ENCODE measurements at places on chromosomes 7 and 10.

- no peak for DNase-seq
These were observed 41.0 kb downstream of the SNX10 start for GRCh38 chr7:26332698-26333097.

GRCh38 chr7:129896568-129897382 is 56.0 kb downstream of the UBE2H start:
- DNase-seq, result no peak

- no peak for DNase-seq
These were observed 45.6 kb downstream of the PDGFA start for GRCh38 chr7:473870-474604.

- DNase-seq, result no peak
These were observed 15.9 kb downstream of the CAMK2B start for GRCh38 chr7:44309271-44310091.

DNA sequence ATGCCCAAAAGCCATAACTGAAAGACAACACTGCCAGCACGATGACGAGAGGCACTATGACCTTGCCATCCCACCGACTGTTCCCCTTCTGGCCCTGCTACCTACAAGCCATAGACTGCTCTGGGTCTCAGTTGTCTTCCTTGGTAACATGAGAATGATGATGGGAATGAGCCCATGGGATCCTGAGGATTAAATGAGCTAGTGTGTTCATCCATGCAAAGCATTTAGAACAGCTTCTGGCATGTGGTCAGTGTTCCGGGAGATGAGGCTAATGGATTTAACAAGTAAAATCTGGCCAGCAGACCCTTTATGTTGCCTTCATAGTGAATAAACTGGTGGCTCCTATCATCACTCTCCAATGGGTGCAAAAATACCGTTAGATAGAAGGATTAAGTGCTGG is 62.4 kb upstream of the WDR11 start:
- no peak for DNase-seq

GRCh38 chr7:80825499-80825898 is 93.4 kb downstream of the SEMA3C start:
- DNase-seq, result no peak

DNA sequence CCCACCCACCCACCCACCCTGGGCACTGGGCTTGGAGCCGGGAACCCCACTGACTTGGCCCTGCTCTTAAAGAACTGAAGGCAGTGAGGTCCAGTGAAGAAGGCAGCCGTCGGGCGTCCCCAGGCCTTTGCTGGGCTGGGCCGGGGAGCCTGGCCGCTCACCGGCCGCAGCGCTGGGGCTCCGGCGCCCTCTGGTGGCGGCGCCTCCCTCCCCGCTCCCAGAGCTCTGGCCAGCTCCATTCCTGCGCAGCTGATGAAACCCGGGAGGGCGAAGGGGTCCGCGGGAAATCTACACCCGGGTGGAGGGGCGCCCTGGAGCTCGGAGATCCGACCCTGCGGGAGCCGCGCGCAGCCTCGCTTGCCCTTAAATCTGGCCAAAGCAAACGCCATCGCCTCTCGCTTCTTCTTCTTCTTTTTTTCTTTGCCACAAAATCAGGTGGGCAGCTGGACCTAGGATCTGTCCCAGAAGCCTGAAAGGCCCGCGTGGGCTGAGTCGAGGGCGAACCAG is 1.7 kb upstream of the CXCL12 start:
- no peak for DNase-seq

- DNase-seq, result no peak
These were observed 557.3 kb upstream of the FOXK1 start for GRCh38 chr7:4124556-4125477.

GRCh38 chr7:97024209-97025129 is at the start of gene DLX5:
Gene DLX5 (minus strand): TSS chr7:97024831. CDS start chr7:97024623, 208 bp downstream.
- no peak for DNase-seq

GRCh38 chr7:159118623-159119022 is 26.0 kb downstream of the VIPR2 start:
- no peak for DNase-seq

GRCh38 chr7:141511316-141511675 is 39.9 kb upstream of the AGK start:
- DNase-seq, result no peak

- DNase-seq, result peak; percentile 55
These were observed 217.9 kb downstream of the SFMBT2 start for GRCh38 chr10:7192831-7193361.

DNA sequence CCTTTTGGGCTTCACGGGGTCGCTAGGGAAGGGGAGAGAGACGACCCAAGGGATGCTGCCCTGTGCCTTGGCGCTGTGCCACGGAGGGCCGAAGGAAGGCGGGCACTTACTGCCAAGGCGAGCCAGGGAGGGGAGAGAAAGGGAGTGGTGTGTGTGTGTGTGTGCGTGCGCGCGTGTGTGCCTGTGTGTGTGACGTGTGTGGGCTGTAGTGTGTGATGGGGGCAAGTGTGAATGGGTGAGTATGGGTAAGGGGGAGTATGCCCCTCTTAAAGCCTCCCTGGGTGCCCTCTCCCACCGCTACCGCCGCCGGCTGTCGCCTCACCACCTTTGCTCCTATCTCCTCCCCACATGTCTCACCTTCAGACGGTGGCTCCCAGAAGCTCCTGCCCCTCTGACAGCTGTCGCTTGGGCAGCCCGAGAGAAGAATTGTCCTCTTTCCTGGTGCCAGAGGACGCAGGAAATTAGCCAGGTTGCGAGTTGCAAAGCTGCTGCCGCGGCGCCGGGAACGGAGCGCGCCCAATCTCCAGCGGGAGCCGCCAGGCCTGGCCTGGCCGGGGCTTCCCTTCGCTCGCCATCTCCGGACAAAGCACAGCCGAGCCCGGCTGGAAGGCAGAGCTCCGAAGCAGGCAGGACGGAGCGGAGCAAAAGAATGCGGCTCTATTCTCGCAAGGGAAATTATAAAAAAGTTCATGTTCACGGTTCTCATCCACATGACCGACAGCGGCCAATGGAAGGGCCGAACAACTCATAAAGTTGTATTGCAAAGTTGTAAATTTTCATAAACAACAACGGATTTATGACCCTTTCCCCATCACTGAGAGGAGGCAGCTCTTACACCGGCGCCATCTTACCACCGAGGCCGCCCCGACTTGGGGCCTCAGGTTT is at the start of gene HOXA3:
HOXA3 (minus strand) TSS at position 653 of the 885 bp plus-strand sequence. CDS start 41,943 bp downstream, outside the sequence.
- DNase-seq, result no peak

GRCh38 chr7:100691676-100692577 is 2.1 kb downstream of the GIGYF1 start:
- peak; percentile 75 for DNase-seq

DNA sequence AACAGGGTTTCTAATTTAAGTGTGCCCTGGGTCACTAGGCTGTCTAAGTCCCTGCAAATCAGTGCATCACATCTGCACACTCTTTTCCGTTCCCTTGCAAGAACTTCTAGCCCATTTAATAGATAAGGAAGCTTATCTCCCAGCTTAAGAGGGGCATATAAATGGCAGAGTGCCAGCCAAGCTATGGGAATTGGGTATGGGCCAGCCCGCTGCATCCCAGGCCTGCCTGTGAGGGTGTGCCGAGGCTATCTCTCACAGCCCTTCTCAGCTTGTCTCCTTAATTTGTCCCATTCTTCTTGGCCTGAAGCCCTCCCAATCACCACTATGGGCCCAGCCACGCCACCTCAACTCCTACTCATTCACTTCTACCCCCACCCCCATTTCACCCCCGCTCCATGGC is 14.7 kb downstream of the AQP1 start:
- DNase-seq, result no peak

GRCh38 chr7:81053623-81054022 is 134.8 kb upstream of the SEMA3C start:
- no peak for DNase-seq
